ENCODE measurements at places on chromosomes 5 and 9. TPM values are rescaled to one million over a fixed set of nuclear protein-coding genes. Genes with fewer than 3 reads are reported as not detected.
A peak's percentile ranks its signal among the peaks of the same experiment; 100 is the strongest.

DUSP1 gene
- total RNA-seq, result 11.0 TPM

AIF1L gene
- total RNA-seq, result 76.0 TPM

GRCh38 chr5:151018846-151019245 lies 1.5 kb upstream of the GPX3 start:
- no peaks in the 10 kb centered on the region for H3K27me3 ChIP-seq
- no peaks in the 10 kb centered on the region for H3K4me1 ChIP-seq
- H3K36me3 ChIP-seq, result no peaks in the 10 kb centered on the region
- DNase-seq, result no peak
- no peak overlapping the region for H3K4me3 ChIP-seq
- H3K27ac ChIP-seq, result no peak overlapping the region

GRCh38 chr5:154778534-154778933 lies 23.4 kb downstream of the LARP1 start:
- no peak for DNase-seq
- no peak overlapping the region for H3K27ac ChIP-seq
- no peaks in the 10 kb centered on the region for H3K36me3 ChIP-seq
- no peak overlapping the region for H3K4me3 ChIP-seq
- H3K27me3 ChIP-seq, result no peaks in the 10 kb centered on the region

CACNA1B gene
- 3.6 TPM for total RNA-seq

RANBP3L gene
- total RNA-seq, result not detected

PCDHA7 gene
- total RNA-seq, result 5.2 TPM

DNA sequence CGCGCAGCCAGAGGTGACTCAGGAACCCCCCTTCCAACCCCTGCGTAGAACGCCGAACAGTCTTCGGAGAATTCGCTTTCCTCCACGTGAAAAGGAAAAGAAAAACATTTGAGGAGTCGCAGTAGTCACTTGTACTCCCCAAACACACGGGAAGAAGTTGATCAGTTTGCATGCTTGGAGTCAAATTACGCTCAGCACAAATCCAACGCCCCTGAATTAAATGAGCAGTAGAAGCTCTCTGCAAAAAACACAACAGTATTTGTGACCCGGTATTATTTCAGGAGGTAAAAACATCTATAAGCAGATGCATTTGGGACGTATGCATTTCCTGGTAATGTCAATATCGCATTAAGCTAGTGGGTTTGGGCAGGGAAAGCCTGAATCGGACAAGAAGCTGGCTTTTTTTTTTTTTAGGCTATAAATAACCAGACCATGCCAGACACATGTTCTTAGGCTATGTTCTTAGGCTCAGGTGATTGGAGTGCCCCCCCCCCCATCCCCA lies 854 bp upstream of the ARL15 start:
- H3K27ac ChIP-seq, result no peak overlapping the region
- DNase-seq, result peak; percentile 54
- H3K27me3 ChIP-seq, result peaks cover 19% of the 10 kb centered on the region
- peaks cover 17% of the 10 kb centered on the region for H3K4me1 ChIP-seq

GRCh38 chr5:83857341-83857740 lies 136.7 kb upstream of the HAPLN1 start:
- H3K36me3 ChIP-seq, result no peaks in the 10 kb centered on the region
- H3K4me1 ChIP-seq, result no peaks in the 10 kb centered on the region
- no peak overlapping the region for H3K4me3 ChIP-seq

All from endodermal cell (in vitro differentiated cells).